ENCODE measurements at places on chromosomes 7 and 10. TPM values are rescaled to one million over a fixed set of nuclear protein-coding genes. Genes with fewer than 3 reads are reported as not detected.
A peak's percentile ranks its signal among the peaks of the same experiment; 100 is the strongest.

The HELLS gene
- 6.6 TPM for total RNA-seq

- H3K27me3 ChIP-seq: peaks cover 4% of the 10 kb centered on the region
- H3K36me3 ChIP-seq: no peaks in the 10 kb centered on the region
- DNase-seq: no peak
- H3K27ac ChIP-seq: no peak overlapping the region
- no peaks in the 10 kb centered on the region for H3K4me1 ChIP-seq
Measured at GRCh38 chr7:131774419-131775220, 218.2 kb upstream of the PODXL start.

The TMEM236 gene
- 0.36 TPM for total RNA-seq

GRCh38 chr10:71622154-71622526 is 97.4 kb downstream of the C10orf105 start:
- H3K27me3 ChIP-seq: no peaks in the 10 kb centered on the region
- DNase-seq: no peak
- no peak overlapping the region for H3K27ac ChIP-seq
- H3K4me3 ChIP-seq: no peak overlapping the region

- no peak for DNase-seq
- no peaks in the 10 kb centered on the region for H3K4me1 ChIP-seq
- H3K27me3 ChIP-seq: no peaks in the 10 kb centered on the region
- no peak overlapping the region for H3K27ac ChIP-seq
- H3K36me3 ChIP-seq: peaks cover 5% of the 10 kb centered on the region
Measured at GRCh38 chr10:98259606-98260315, 8.2 kb downstream of the LOXL4 start.

DNA sequence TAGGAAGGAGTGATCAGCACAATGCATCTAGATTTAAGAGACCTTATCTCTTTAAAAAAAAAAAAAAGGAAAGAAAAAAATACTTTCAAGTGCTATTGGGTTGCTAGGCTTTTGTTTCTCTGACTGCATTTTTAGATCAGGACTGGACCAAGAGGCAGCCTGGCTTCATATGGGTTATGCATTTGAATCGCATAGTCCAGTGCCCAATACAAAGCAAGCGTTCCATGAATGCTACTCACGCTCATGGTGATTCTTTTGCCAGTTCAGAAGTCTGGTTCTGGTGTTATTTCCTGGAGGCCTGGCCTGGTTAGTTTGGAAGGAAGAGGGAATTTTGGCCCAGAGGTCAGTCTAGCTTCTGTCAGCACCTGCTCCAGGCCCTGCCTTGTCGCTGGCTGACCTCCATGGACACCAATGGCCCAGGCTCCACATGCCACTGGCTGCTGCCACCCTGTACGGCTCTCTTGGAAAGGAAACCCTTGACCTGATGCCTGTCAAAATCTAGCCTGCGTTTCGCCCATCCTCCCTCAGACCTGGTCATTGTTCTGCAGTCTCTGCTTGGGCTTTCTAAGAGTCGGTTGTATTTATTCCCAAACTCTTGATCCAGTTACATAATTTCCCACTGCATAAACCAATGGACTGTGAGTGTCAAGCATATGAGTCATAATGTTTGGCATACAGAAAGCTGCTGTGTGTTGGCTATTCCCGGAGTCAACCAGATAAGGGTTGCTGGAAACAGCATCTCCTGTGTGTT is 74.3 kb upstream of the MKX start:
- H3K27me3 ChIP-seq: peaks cover 4% of the 10 kb centered on the region
- no peaks in the 10 kb centered on the region for H3K4me1 ChIP-seq
- H3K27ac ChIP-seq: no peak overlapping the region
- H3K36me3 ChIP-seq: peaks cover 3% of the 10 kb centered on the region

DNA sequence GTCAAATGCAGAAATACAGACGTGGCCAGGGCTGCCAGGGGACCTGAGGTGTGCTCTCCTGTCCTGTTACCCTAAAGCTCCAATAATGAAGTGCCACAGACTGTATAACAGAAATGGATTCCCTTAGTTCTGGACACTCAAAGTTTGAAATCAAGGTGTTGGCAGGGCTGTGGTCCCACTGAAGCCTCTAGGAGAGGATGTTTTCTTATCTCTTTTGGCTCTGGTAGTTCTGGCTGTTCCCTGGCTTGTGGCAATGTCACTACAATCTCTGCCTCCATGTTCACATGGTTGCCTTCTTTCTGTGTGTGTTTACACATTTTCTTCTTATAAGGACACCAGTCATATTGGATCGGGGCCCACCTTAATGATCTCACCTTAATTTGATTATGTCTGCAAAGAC is 15.3 kb upstream of the EEPD1 start:
- no peak overlapping the region for H3K27ac ChIP-seq
- H3K27me3 ChIP-seq: no peaks in the 10 kb centered on the region
- DNase-seq: no peak
- no peaks in the 10 kb centered on the region for H3K36me3 ChIP-seq

DNA sequence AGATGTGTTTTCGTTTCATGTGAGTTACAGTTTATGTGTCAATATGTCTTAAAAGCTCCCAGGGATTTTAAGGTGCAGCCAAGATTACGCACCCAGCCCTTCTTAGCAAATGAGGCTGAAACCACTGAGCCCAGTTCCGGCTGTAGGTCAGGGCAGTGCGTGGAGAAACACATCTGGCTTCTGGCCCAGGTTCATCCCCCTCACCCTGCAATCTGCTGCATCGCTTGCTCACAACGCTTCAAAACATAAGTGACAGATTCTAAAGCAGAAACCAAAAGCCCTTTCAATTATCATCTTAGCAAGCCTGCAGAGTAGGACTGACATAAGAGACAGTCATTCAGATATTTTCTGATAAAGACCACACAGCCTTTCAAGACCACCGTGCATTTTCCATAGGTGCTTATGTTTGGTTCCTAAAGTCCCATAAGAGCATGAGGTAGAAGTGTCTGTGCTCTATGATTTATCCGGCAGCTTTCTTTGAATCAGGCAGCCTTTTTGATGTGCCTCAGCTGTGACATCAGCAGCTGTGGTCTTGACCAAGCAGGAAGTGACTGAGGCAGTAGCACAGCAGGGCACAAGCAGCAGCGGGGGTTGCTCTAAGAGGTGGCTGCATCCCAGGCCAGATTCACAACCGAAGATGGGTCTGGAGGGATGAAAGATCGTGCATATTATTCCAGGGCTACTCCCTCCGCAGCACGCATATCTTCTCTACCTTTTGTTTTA is 72.1 kb upstream of the LYZL2 start:
- peak; percentile 81 for DNase-seq
- H3K4me3 ChIP-seq: peak overlapping the region; percentile 80
- H3K27ac ChIP-seq: peak overlapping the region; percentile 96
- peaks cover 90% of the 10 kb centered on the region for H3K4me1 ChIP-seq

GRCh38 chr10:16742165-16742960 is 74.9 kb downstream of the RSU1 start:
- peaks cover 29% of the 10 kb centered on the region for H3K36me3 ChIP-seq
- no peak for DNase-seq
- no peaks in the 10 kb centered on the region for H3K27me3 ChIP-seq
- no peak overlapping the region for H3K27ac ChIP-seq

The PPP1R3C gene
- not detected for total RNA-seq

- H3K4me1 ChIP-seq: no peaks in the 10 kb centered on the region
- no peaks in the 10 kb centered on the region for H3K36me3 ChIP-seq
- no peak for DNase-seq
- no peaks in the 10 kb centered on the region for H3K27me3 ChIP-seq
- H3K27ac ChIP-seq: no peak overlapping the region
Measured at GRCh38 chr10:59087486-59087885, 89.0 kb upstream of the PHYHIPL start.

DNA sequence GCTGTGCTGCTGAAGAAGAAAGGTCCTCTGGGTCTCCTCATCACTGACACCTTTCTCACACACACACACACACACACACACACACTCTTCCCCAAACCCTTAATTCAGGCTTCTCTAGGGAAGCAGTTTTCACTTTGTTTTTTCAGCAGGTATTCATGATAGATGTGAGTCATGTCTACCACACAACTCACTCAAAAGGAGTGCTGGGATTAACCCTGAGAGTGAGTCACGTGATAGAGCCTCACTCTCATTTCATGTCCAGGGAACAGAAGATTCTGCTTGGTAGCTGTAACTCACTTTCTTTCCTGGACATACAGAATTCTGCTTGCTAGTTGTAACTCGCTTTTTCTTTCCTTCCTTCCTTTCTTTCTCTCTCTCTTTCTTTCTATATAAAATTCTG is 45.4 kb downstream of the VIM start:
- H3K4me1 ChIP-seq: peaks cover 2% of the 10 kb centered on the region
- H3K27ac ChIP-seq: no peak overlapping the region
- H3K27me3 ChIP-seq: peaks cover 9% of the 10 kb centered on the region
- H3K36me3 ChIP-seq: peaks cover 19% of the 10 kb centered on the region
- H3K4me3 ChIP-seq: no peak overlapping the region
- no peak for DNase-seq

DNA sequence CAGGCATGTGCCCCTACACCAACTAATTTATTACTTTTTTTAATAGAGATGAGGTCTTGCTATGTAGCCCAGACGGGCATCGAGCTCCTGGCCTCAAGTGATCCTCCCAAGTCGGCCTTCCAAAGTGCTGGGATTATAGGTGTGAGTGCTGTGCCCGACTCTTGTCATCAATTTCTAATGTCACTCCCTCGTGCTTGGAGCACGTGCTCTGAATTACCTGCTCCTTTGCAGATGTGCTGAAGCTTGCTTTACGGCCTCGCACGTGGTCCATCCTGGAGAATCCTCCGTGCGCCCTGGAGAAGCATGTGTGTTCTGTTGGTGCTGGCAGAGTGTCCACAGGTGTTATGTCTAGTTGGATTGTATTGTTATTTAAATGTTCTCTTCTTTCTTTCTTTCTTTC is 11.8 kb upstream of the UBE3C start:
- H3K4me1 ChIP-seq: no peaks in the 10 kb centered on the region
- no peaks in the 10 kb centered on the region for H3K36me3 ChIP-seq
- H3K4me3 ChIP-seq: no peak overlapping the region
- no peak for DNase-seq
- peaks cover 19% of the 10 kb centered on the region for H3K27me3 ChIP-seq

GRCh38 chr7:22666732-22667131 is 60.3 kb upstream of the IL6 start:
- H3K27ac ChIP-seq: no peak overlapping the region
- H3K36me3 ChIP-seq: no peaks in the 10 kb centered on the region
- H3K27me3 ChIP-seq: peaks cover 2% of the 10 kb centered on the region
- peaks cover 2% of the 10 kb centered on the region for H3K4me1 ChIP-seq
- no peak overlapping the region for H3K4me3 ChIP-seq
- no peak for DNase-seq

DNA sequence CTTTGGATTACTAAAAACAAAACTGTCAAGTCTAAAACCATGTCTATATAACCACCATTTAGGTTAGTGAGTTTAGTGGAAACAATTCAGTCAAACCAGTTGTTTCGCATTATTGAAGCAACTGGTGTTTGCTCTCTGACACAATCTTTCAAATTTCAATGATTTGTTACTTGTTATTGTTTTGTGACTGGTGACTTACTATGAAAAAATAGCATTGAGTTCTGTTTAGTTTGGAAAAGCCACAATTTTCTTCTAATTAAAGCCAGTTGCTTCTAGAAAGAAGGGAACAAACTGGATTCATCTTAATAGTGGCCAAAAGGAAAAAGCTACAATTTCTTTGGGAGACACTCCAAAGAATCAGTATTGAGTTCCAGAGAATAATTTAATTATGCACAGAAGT is 30.4 kb downstream of the LAMB4 start:
- H3K4me3 ChIP-seq: no peak overlapping the region
- no peak overlapping the region for H3K27ac ChIP-seq
- H3K27me3 ChIP-seq: peaks cover 1% of the 10 kb centered on the region

The NEUROG3 gene
- total RNA-seq: not detected

DNA sequence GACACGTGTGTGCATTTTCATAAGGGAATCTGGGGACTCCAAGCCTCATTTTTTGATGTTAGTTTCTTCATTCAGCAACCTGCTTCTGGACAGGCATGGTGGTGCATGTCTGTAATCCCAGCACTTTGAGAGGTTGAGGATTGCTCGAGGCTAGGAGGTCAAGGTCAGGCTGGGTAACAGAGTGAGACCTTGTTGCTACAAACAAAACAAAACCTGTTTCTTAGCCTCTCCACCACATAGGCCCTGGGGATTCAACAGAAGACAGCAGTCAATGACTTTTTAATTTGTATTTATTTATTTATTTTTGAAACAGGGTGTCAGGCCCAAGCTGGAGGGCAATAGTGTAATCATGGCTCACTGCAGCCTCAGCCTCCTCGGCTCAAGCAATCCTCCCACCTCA is 6.9 kb upstream of the CYTH3 start:
- no peaks in the 10 kb centered on the region for H3K4me1 ChIP-seq
- no peaks in the 10 kb centered on the region for H3K36me3 ChIP-seq
- no peak overlapping the region for H3K27ac ChIP-seq

DNA sequence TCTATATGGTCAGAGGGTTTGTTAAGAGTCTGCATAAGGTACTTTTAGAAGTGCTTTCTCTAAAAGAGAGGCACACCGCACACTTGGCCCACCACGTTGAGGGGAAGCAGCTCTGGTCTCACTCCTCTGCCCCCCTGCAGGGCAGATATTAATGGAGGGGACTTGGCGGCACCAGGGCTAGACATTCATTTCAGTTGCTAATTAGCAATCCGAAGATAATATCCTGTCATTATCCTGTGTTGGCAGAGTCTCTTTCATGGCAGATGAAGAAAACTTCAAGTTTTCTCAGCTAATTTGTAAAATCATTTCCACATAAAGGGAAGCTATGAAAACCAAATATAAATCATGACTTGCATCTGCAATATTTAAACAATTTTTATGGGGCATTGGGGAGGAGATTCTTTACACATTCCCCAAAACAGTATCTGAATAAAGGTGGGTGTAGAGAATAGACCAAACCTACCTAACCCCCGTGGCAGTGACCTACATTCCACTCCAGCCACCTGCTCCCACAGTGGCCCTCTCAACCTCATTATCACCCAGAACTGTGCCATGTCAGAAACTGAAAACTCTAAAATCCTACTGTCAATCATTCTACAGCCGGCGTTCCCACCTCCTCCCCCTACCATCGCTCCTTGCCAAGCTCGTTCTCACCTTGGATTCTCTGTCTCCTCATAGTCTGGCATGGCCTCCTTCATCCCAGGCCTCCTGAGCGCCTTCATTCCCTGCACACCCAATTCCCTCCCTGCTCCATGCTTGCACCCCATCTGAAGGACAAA is 54.1 kb upstream of the STK17A start:
- no peaks in the 10 kb centered on the region for H3K4me1 ChIP-seq
- no peaks in the 10 kb centered on the region for H3K36me3 ChIP-seq
- no peaks in the 10 kb centered on the region for H3K27me3 ChIP-seq
- no peak overlapping the region for H3K4me3 ChIP-seq
- H3K27ac ChIP-seq: no peak overlapping the region
- DNase-seq: no peak

The RBP4 gene
- total RNA-seq: not detected

- peaks cover 5% of the 10 kb centered on the region for H3K27me3 ChIP-seq
- H3K4me1 ChIP-seq: no peaks in the 10 kb centered on the region
- H3K4me3 ChIP-seq: no peak overlapping the region
- H3K36me3 ChIP-seq: no peaks in the 10 kb centered on the region
- H3K27ac ChIP-seq: no peak overlapping the region
Measured at GRCh38 chr10:1535301-1535965, 201.9 kb downstream of the ADARB2 start.

The ARHGAP22 gene
- 0.88 TPM for total RNA-seq

- H3K27me3 ChIP-seq: no peaks in the 10 kb centered on the region
- H3K36me3 ChIP-seq: no peaks in the 10 kb centered on the region
- DNase-seq: no peak
- H3K27ac ChIP-seq: no peak overlapping the region
- no peak overlapping the region for H3K4me3 ChIP-seq
- no peaks in the 10 kb centered on the region for H3K4me1 ChIP-seq
Measured at GRCh38 chr7:43735403-43735801, 6.1 kb upstream of the COA1 start.

GRCh38 chr10:974038-974784 is 14.0 kb upstream of the GTPBP4 start:
- no peak overlapping the region for H3K4me3 ChIP-seq
- peaks cover 6% of the 10 kb centered on the region for H3K27me3 ChIP-seq
- no peak overlapping the region for H3K27ac ChIP-seq
- H3K36me3 ChIP-seq: no peaks in the 10 kb centered on the region
- H3K4me1 ChIP-seq: no peaks in the 10 kb centered on the region
